ENCODE measurements at places on chromosomes 12 and 14. TPM values are rescaled to one million over a fixed set of nuclear protein-coding genes. Genes with fewer than 3 reads are reported as not detected.

DNA sequence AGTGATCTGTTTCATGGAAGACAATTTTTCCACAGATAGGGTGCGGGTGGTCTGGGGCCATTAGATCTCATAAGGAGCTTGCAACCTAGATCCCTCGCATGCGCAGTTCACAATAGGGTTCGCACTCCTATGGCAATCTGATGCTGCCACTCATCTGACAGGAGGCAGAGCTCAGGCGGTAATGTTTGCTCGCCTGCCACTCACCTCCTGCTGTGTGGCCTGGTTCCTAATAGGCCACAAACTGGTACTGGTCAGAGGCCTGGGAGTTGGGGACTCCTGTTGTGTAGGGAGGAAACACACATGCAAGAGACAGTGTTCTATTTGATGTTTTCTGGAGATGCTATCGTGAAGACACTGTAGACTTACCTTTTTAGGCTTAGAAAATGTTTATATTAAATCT lies 77.0 kb upstream of the FGD4 start:
- no peak overlapping the region for H3K4me3 ChIP-seq
- H3K27ac ChIP-seq, result no peak overlapping the region
- no peaks in the 10 kb centered on the region for H3K27me3 ChIP-seq
- no peak for DNase-seq
- H3K36me3 ChIP-seq, result no peaks in the 10 kb centered on the region

DNA sequence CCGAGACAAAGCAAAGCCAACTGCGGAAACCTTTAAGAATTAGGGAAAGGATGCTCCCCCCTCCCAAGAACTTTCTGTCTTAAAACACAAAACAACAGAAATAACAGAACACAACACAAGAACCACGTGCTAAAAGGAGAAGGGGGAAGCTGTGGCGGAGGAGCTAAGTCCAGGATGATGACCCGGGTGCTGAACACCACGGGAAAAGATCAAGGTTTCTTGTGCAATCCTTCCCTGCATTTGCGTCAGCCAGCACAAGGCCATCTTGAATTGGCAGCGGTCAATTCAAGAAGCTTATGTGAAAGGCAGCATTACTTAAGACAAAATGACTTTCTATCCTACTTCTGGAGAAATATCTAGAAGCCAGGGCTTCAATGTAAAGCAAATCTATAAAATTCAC lies 11.0 kb upstream of the CREBL2 start:
- H3K4me1 ChIP-seq, result no peaks in the 10 kb centered on the region
- DNase-seq, result no peak
- no peak overlapping the region for H3K4me3 ChIP-seq
- no peaks in the 10 kb centered on the region for H3K27me3 ChIP-seq
- H3K36me3 ChIP-seq, result no peaks in the 10 kb centered on the region

- DNase-seq, result no peak
- H3K27me3 ChIP-seq, result no peaks in the 10 kb centered on the region
- no peak overlapping the region for H3K27ac ChIP-seq
- no peak overlapping the region for H3K4me3 ChIP-seq
Measured at GRCh38 chr12:106126441-106127337, 12.1 kb downstream of the NUAK1 start.

KRT84 gene
- not detected for total RNA-seq

Data from A673 (cell line).